ENCODE measurements at places on chromosomes 16 and 17.

- no peak for DNase-seq
These were observed 128.4 kb downstream of the SHISA9 start for GRCh38 chr16:13029786-13030185.

DNA sequence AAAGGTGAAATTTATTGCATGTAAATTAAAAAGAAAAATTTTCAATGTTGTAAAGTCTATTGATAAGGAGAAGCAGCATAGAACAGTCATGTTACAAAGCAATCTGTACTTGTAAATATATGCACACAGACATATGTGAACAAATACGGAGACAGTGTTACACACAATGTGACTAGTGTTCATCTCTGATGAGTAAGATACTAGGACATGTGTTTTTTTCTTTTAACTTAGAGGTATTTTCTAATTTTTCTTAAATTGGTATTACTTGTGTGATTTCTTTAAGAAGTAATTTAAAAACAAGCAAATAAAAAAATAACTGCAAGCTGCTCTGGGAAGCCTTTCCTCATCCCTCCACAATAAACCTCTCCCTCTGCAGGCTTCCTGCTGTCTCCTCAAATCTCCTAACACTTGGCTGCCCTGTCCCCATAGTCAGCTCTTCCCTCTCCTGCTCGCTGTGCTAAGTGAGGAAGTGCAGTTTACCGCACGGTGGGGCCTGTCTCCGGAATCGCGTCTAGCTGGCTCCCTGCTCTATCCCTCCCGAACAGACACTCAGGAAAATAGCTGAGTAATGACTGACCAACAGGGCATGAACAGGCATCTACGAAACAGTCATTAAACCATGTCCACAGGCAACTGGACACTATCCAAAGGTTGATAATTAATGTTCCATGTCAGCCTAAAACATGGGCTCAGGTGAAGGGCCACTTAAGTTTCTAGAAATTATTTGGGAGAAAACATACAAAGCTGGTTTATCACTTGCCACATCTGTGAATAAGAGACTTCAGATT lies 35.9 kb downstream of the CMTM4 start:
- DNase-seq = no peak

DNA sequence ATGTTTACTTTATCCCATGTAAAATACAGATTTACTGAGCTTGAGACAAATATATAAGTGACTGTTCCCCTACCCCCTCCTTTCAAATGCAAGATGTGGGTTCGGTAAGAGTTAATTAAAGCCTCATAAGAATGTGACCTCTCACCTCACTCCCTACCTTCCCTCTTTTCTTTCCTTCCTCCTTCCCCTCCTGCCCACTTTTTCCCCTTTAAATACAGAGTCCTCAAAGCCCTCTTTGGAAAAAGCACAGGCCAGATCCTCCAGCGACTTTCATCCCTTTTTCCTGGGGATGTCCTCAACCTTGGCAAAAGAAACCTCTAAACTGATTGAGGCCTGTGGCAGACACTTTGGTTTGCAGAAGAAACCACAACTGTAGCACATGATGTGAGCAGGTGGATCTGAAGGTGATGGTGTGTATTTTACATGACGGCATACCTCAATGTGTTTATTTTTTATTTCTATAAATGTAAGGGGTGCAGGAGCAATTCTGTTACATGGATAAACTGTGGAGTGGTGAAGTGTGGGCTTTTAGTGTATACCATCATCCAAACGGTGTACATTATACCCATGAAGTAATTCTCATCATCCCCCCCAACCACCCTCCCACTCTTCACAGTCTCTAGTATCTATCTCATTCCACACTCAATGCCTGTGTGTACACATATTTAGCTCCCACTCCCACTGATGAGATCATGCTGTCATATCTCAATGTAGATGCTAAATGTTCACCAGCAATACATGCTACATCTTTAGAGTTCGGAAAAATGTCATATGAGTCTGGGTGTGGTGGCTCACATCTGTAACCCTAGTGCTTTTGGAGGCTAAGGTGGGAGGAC lies 77.7 kb downstream of the XYLT1 start:
- DNase-seq = no peak

DNA sequence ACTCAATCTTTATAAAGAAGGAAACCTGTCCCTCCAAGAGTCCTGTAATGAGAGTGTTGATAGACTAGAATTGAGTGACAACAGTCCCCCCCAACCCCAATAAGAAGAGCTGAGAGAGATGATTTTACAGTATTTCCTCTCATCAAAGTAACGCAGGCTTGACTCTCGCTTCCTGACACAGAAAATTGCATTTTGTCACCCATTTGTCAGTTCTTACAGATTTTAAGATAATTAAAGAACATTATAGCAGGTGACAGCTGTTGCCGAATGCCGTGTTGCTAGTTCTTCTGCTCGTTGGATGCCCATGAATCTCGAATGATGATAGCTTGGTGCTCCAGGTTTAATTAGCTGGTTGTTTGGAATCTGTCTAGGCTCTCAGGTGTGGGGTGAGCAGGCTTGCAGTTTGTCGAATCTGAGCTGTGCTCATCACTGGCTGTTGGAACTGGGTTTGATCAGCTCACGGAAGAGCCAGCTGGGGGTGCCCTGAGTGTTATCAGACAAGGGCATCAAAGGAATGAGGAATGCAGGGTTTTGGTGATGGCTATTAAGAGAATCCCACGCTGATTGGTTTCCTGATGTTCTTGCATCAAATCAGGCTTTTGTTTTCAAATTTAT lies 84.8 kb upstream of the CPHXL start:
- no peak for DNase-seq

GRCh38 chr17:79930877-79931816 lies 91.9 kb upstream of the CBX4 start:
- no peak for DNase-seq

GRCh38 chr16:75229172-75230031 lies 10.6 kb downstream of the CTRB1 start:
- no peak for DNase-seq

GRCh38 chr16:76235025-76235424 lies 42.2 kb upstream of the CNTNAP4 start:
- no peak for DNase-seq

DNA sequence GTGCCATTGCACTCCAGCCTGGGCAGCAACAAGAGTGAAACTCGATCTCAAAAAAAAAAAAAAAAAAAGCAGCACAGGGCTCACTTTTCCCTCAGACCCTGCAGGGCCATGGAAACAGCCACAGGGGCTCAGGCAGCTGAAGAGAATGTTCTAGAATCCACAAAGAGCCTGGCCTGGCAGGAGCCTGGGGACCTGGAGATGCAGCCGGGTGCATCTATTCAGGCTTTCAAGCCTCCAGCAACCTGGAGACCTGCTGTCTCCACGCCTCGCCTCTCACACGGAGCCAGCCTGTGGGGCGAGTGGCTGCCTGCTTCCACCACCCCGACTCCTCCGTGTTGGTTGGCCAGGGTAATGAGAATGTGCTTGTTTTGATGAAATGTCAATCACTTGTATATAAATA lies 44.0 kb upstream of the MEAK7 start:
- no peak for DNase-seq

- no peak for DNase-seq
These were observed 14.6 kb downstream of the SREBF1 start for GRCh38 chr17:17822189-17822588.
